ENCODE measurements at places on chromosomes 7 and 10.

GRCh38 chr7:2224934-2225333 is 7.8 kb downstream of the MAD1L1 start:
- no peak for DNase-seq

GRCh38 chr10:6301488-6302075 is 98.8 kb downstream of the PFKFB3 start:
- no peak for DNase-seq

DNA sequence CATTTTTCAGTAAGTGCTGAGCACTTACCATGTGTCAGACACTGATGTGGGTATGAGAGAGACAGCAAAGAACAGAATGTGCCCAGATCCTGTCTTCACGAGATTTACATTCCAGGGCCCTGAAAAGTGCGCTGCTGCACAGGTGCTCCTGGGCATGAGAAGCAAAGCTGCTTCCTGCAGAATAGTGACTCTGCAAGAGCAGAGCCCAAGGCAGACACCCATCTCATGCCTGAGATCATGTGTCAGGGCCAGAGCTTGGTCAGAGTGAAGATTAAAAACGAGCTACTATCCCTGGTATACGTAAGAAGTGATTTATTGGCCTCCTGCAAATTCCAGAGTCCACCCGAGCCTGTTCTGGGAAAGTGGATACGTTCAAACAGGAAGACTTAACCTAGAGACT is 824.4 kb downstream of the GRID1 start:
- DNase-seq = no peak

- no peak for DNase-seq
Observed at GRCh38 chr10:128896116-128896795, 570.8 kb upstream of the MGMT start.

DNA sequence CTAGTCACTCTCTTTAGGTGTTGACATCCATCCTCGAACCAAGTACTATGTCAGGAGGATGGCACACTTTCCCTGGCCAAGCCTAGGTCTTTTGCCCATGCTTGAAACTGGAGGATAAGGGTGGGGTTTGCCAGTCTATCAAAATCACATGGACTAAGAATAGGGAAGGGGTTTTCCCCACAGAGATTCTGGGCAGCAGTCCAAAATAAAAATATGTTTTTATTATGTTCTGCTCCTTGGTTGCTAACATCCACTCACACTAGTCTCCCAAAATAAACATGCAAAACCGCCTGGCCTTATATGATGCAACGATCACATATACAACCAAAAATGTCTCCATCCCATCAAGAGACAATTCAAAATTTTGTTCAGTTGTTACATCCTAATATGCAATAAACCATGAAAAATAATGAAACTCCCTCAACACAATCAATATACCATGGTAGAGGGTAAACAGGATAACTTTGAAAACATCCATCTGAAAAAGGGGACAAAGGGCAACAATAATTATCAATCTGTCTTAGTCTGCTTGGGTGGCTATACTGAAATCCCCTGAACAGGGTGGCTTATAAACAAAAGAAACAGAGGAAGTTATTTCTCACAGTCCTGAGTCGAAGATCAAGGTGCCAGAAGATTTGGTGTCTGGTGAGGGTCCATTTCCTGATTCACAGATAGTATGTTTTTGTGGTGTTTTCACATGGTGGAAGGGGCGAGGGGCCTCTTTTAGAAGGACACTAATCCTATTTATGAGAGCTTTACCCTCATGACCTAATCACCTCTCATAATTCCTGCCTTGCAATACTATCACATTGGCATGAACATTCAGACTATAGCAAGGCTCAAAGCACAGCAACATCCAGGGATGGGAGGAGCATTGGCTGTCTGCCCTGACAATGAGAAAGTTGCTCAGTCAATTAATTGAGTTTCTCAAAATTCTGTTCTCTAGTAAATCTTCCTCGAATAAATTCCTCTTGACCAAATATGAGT is 159.3 kb downstream of the ETV1 start:
- no peak for DNase-seq

DNA sequence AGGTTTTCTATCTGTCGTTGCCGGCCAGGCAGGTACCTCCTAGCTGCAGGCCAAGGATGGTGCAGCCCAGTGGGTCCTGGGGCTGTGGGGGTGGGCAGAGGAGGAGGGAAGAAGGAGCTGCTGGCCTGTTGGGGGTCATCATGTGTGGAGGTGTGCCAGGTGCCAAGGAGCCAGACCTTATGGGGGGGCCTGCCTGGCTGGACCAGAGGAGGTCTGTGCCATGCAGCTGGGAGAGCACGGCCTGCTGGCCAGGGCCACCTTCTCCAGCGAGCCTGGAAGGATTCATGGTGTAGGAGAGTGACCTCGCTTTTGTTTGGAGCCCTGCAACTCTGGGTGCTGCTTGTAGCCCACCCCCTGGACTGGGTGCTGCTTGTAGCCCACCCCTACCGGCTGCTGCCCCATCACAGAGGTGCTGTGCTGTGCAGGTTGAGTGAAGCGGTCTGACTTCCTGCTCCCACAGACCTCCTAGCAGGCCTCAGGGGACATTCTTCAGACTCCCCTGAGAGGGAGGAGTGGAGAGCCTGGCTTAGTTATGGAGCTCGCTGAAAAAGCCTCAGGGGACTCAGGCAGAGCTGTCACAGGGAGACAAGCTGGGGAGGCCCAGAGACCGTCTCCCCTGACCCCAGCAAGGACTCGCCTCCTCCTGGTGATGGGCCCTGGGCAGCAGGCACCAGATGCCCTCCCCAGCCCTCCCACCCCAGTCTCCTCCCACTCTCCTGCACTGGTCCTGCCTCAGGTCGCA is 67.7 kb upstream of the AQP1 start:
- DNase-seq = no peak

- DNase-seq = no peak
Observed at GRCh38 chr7:146655928-146656797, 539.6 kb downstream of the CNTNAP2 start.
